Activated CD4-positive, alpha-beta T cell treated with anti-CD3 and anti-CD28 coated beads for 4 hours (primary cell): ENCODE measurements at places on chromosomes 12 and 14.

- no peak for DNase-seq
These were observed 153.7 kb downstream of the PRKD1 start for GRCh38 chr14:29773990-29774389.

DNA sequence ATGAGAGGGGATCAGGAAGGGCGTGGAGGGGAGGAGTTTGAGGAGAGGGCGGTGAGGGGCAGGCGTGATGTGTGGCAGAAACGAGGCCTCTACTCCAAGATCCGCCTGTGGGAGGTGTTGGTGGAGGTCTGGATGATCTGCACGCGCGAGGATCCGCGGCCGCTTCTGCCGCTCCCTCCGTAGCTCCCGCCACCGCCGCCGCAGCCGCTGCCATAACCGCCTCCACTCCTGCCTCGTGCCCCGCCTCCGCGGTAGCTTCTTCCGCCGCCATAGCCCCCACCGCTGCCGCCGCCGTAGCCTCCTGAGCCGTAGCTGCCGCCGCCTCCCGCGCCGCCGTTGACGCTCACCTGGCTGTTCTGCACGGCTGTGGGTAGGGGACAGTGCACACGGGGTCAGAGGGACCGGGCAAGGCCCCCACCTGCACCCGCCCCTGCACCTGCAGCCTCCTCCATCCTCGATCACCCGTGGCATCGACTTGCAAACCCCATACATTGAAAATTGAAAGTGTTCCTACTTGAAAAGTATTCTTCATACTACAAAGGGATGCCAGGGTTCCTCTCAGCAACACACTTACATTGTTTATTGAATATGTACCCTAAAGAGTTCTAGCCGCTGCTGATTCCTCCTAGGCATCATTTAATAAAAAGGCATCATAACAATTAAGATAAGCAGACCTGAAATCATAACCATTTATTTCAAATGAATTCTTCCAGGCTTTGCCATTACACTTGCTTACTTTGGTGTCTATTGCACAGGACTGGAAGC lies 11.1 kb upstream of the KRT1 start:
- peak; percentile 51 for DNase-seq

- no peak for DNase-seq
These were observed 160.8 kb upstream of the LMO3 start for GRCh38 chr12:16766736-16767135.

DNA sequence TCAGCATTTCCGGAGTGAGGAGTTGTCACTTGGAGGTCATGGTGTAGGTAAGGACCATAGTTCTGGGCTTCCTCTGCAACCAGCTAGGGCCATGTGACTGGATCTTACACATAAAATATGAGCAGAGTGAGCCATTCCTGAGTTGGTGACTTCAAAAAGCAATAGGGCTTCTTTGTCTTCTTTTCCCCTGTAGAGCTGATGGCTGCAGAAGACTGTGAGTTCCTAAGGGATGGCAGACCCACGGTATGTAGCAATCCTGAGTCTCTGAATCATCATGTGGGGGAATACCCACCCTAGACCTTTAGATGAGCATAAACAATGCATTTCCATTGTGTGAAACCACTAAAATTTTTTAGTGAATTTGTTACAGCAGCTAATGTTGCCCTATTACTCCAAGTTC lies 151.1 kb upstream of the TBX3 start:
- DNase-seq, result no peak

DNA sequence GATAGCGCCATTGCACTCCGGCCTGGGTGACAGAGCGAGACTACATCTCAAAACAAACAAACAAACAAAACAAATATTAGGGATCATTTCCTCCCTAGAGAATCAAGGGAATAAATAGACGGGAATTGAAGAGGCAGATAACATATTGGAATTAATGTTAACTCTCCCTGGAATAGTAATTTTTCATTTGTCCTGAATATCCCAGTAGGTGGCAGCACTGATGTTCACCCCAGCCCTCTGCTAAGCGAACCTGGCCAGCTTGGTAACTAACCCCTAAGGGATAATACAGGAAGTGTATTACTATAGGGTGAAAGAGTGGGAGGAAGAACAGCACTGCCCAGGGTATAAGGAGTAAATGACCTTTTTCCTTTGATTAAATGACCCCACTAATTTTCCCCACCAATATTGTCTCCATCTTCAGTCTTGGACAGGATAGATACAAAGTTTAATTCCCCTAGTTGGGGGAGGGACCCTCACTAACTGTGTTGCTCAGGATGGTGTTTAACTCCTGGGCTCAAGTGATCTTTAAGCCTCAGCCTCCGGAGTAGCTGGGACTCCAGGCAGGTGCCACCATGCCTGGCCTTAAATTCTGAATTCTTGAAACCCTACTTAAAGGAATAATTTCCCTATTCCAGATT lies 40.5 kb downstream of the SLC2A14 start:
- DNase-seq, result peak; percentile 18

DNA sequence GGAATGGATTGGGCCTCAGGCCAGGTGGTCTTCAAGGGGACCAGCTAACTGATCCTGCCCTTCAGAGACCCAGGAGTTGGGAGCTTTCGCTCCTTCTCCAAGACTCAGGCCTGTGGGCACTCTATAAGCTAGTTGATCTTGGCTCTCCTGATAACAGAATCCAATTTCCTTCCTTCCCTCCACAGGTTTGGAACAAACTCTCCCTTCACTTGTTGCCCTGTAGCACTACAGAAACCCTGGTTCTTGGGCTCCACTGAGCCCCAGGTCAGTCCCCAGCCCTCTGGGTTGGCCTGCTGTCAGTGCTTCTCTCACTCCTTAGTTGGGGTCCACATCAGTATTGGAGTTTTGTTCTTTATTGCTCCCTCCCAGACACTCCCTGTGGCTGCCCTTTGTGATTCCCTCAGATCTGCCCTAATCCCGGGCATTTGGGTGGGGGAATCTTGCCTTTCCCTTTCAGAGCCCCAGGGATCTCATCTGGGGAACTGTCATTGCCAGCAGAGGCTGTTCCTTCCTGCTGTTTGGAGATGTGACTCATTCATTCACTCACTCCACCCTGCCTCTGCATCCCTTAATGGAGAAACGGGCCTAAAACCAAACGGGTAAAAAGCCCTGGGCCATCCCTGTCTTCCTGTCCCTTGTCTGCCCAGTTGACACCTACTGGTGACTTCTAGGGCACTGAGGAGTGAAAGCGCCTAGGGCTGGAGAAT lies 4.4 kb upstream of the GPD1 start:
- DNase-seq, result no peak

- DNase-seq, result no peak
These were observed 105.5 kb downstream of the GPATCH2L start for GRCh38 chr14:76257111-76257803.

DNA sequence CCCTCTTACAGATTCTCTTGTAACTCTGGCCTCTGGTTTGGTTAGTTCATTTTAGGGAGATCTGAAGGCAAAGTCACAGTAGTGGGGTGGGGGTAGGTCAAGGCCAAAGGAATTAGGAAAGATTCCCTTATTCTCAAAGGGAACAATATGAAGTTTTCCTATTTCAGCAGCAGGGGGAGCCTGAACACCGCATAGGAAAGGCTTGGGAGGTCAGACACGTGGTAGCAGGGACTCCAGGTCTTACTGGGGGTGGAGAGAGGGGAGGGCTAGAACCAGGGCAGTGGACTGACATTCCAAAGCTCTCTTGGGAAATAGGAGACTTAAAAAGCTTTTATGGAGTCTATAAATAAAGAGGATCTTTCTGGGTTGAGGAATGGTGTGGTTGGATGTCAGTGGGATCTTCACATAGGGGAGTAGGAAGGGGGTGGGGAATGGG lies 1.3 kb downstream of the ZC3H10 start:
- peak; percentile 67 for DNase-seq

DNA sequence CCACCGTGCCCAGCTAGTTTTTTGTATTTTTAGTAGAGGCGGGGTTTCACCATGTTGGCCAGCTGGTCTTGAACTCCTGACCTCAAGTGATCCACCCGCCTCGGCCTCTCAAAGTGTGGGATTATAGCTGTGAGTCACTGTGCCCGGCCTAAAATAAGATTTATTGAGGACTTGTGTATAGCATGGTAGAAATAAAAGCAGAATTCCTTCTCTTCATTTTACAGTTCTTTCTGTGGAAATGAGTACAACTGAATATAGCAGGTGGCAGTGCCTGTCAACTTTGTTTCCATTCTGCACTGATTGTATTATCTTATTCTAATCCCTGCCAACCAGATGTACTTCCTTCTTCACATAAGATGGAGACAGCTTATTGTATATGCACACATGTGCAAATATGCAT lies 41.0 kb downstream of the DIP2B start:
- no peak for DNase-seq

- DNase-seq, result no peak
These were observed 5.4 kb downstream of the TXNRD1 start for GRCh38 chr12:104220931-104221330.

- DNase-seq, result no peak
These were observed 100.1 kb downstream of the PAH start for GRCh38 chr12:102816816-102817434.

DNA sequence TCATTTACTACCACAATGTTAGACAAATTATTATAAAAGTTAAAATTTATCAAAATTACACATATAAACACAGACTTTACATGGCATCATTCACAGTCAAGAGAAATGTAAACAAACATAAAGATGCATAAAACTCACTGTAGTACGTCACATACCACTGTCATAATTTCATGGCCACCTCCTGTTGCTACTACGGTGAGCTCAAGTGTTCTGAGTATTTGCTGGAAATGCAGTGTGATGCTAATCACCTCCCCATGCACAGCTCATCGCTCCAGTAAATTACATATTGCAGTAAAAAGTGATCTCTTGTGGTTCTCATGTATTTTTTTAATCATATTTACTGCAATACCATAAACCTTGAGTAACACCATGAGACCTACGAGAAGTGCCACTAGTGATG lies 247.7 kb upstream of the SFSWAP start:
- DNase-seq, result no peak

DNA sequence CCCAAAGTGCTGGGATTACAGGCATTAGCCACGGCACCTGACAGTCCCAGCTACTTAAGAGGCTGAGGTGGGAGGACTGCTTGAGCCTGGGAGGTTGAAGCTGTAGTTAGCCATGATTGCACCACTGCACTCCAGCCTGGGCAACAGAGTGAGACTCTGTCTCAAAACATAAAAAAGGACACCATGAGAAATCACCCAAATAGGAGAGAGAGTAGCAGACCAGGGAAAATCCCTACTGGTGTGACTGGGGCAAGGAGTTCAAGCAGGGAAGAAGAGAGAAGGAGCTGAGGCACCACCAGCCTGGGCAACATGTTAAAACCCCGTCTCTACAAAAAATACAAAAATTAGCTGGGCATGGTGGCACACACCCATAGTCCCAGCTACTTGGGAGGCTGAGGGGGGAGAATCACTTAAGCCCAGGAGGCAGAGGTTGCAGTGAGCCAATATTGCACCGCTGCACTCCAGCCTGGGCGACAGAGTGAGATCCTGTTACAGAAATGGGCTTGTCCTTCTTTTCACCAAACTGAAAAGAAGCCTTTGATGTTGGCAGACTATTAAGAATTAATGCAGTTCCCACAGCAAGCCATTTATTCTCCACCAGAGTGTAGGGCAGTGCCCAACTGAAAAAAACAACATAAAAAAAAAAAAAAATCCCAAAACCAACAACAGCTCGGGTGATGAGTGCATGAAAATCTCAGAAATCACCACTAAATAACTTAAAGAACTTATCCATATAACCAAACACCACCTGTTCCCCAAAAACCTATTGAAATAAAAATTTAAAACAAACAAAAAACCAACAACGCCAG lies 4.5 kb upstream of the SRSF9 start:
- no peak for DNase-seq

DNA sequence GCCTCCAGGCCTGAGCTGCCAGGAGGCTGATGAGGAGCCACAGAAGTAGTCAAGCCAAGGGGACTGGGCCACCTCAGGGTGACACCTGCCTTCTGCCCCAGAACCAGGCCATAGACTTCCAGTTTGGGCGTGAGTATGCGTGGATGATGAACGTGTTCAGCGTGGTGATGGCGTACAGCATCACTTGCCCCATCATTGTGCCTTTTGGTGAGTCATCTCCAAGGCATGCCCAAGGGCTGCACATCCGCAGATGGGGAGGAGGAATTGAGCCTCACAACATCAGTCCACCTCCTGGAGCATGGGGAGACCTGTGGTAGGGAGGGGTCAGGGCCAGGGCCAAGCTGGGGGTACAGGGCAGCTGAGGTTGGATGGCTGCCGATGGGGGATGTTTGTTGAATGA lies 22.3 kb downstream of the NGB start:
- DNase-seq, result no peak

GRCh38 chr12:122946690-122947341 lies 19.4 kb downstream of the ABCB9 start:
- peak; percentile 61 for DNase-seq

DNA sequence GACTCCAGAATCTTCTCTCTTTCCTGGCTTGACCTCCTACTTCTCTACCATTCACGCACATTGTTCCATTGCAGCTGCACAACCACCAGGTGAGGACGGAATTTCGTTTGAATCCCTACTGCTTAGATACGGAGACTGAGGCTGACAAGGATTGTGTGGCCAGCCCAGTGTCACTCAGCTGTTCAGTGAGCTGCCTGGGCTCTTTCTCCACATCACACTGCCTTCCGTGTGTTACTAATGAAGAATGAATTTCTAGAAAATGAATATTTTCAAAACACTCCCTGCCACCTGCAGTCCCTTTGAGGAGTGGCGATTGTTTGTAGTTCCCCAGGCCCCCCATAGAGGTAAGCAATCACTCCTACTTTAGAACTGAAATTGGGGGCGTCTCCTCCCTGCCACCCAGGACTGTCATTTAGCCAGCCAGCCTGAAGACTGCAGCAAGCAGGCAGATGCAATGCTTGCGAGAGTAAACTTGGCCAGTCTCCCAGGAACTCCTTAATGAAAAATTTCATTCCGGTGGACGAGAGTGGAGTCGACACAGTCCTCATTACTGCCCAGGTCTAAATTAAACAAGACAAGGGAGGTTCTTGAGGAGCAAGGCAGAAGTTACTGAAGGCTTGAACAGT lies 239.7 kb downstream of the SLC41A2 start:
- DNase-seq, result no peak

DNA sequence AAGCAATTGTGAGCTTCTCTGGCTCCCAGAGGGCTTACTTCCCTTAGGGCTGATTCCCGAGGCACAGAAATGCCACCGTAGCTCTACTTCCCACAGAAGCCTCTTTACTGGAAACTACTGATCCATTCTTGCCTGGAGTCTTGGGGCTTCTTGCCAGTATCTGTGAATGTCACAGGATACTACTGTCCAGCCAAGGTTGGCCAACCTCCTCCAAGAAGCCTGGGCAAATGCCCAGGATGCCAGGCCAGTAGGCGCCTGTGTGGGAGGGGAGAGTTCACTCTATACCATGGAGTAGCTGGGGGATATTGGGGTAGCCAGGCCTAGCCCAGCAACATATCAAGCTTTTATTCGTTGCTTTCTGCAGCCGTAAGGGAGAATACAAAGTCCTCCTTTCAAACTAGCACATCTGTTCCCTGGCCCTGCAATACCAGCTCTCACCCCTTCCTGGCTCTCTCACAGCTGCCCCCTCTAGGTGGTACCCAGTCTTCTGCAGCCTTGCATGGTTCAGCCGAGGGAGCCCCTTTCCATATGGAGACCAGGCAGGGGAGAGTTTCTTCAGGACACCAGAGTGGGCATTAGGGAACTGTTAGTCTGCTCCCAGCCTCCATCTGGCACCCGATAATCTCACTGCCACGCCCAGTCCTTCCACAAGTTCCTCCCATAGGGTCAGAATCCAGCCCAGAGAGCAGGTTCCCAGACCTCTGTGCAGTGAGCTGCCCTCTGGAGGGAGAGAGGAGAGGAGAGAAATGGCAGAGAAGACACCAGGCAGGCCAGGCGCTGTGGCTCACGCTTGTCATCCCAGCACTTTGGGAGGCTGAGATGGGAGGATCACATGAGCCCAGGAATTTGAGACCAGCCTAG lies 24.3 kb upstream of the PLEK2 start:
- DNase-seq, result no peak

- DNase-seq, result no peak
These were observed 5.0 kb downstream of the BDKRB1 start for GRCh38 chr14:96261053-96261452.
